ENCODE measurements at places on chromosomes 16 and 17.

GRCh38 chr16:9102943-9103342, 11.5 kb downstream of the HAPSTR1 start:
- DNase-seq = no peak

DNA sequence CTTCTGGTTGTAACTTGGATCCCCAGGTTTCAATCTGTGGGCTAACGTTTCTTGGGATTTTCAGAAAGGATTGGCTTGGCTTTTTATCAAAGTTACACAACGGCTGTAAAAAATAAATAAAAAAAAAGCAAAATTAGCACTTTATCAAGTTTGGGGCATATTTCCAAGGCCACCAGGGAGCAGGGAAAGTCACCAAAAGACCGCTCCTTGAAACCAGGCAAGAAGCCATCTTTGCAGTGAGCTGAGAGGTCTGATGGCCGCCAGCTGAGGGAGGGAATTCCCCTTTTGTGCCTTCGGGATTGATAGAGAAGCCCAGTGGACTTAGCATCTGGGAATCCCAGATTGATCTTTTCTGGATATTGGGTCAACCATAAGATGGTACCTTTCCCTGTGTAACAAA, 192.2 kb downstream of the WWOX start:
- DNase-seq = no peak

DNA sequence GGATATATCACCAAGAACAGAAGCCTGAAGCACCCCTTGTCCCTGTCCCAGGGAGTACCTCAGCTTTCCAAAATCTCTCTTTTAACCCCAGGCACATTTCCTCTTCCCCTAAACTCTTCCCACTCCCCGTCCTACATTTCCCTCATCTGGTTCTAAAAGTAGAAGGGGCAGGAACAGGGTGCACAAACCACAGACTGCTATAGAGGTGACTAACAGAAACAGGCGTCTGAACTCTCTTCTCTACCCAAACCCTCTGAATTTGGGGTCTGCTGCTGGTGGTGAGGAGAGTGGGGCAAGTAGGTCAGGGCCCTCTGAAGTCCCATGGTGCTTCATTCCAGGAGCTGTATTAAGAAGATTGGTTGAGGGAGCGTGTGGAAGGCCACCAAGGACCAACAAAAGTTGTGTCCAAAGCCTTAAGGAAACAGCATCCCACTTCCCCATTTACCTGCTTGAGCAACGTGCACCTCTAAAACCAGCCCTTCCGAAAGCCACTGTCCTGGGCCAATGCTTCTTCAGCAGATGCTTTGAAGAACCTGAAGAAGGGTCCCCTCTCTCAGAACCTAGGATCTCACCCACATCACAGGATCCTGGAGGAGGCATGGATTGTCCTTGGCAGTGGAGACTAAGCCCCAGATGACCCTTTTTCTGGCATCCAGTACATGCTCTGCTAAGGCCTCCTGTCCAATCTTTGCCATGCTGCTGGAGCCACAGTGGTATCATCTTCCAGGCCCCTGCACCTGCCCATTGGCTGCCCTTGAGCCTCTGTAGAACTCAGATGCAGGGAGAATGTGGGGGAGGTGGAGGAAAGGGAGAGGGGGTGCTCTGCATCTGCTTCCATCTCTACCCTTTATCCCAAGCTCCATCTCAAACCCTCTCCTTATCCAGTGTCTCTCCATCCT, 5.7 kb upstream of the NR1D1 start:
- no peak for DNase-seq

DNA sequence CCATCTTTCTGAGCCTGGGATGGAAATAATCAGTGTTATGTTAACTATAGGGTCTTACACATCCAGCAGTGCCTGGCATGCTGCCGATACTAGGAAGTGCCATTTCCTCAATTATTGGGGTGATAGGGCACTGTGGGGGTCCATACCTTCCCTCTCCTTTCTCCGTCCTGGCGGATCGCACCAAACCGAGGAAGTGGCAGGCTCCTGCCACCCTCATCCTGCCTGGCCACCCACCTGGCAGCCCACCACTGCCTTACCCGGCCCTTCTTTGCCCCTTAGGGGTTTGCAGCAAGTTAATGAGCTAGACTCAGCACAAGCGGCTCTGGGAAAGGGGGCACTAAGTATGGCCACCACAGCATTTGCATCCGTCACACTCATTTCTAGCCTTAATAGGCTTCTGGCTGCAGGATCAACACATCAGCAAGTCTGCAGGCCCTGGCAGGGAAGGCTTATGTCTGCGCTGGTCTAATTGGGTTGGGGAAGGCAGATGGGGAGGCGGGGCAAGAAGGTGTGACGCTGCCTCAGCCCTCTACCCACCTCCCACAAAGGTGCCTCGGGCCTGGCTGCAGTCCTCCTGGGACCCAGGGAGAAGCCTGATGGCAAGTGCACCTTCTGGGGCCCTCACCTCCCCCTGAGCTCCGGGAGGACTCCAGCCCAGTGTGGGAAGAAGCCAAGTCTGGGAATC, 28.6 kb downstream of the DCAKD start:
- no peak for DNase-seq

- no peak for DNase-seq
Observed at GRCh38 chr17:50653738-50654137, 19.1 kb downstream of the ABCC3 start.

GRCh38 chr17:39763051-39763820, 25.5 kb downstream of the GRB7 start:
- no peak for DNase-seq

Data from activated CD4-positive, alpha-beta T cell treated with anti-CD3 and anti-CD28 coated beads for 24 hours (primary cell).